Activated CD4-positive, alpha-beta memory T cell treated with anti-CD3 and anti-CD28 coated beads for 36 hours (primary cell): ENCODE measurements at places on chromosomes 3 and 15. TPM values are rescaled to one million over a fixed set of nuclear protein-coding genes. Genes with fewer than 3 reads are reported as not detected.
A peak's percentile ranks its signal among the peaks of the same experiment; 100 is the strongest.

Gene SMAD6
- 0.07 TPM for total RNA-seq

Gene AHSG
- not detected for total RNA-seq

GRCh38 chr3:95154766-95155165 is 1091.9 kb downstream of the NSUN3 start:
- no peak for DNase-seq

DNA sequence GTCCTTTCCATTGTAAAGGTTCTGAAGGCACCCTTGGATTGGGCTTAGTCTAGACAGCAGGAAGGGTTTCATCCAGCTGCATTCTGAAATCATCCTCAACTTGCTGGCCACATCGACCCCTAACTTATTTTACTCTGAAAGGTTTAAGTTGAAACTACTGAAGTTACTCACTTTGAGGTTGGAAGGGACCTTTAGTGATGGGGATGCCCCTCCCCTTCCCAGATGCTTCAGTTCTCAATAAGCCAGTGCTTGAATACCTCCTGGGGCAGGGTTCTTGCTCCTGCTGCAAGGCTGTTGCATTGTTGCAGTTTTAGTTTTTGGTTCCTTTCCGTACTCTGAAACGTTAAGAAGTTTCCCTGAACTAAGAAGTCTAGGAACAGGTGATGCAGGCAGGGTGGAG is 26.4 kb downstream of the FGD5 start:
- peak; percentile 26 for DNase-seq

- DNase-seq = no peak
These were observed 24.3 kb upstream of the THRB start for GRCh38 chr3:24518990-24519367.

Gene GOLGA6L7
- not detected for total RNA-seq
